H7 (cell line): ENCODE measurements at places on chromosomes 16 and 17. TPM values are rescaled to one million over a fixed set of nuclear protein-coding genes. Genes with fewer than 3 reads are reported as not detected.
A peak's percentile ranks its signal among the peaks of the same experiment; 100 is the strongest.

DNA sequence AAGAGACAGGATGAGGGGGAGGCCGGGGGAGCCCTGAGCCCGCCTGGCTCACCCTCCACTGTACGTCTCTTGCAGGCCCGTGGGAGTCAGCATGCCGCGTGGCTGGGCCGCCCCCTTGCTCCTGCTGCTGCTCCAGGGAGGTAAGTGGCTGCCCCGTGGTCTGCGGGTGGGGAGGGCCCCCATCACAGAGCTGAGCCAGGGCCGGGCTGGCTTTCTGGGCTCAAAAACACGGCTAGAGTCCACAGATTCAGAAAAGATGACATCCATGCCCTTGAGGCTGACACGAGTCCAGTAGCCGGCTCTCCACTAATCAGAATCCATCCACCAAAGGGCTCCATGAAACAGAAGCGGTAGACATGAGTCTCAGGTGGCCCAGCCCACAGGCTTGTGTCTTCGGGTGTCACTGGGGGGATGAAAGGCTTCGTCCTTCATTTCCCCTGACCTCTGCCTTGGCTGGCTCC, 28.0 kb downstream of the IL21R start:
- no peak for DNase-seq

DNA sequence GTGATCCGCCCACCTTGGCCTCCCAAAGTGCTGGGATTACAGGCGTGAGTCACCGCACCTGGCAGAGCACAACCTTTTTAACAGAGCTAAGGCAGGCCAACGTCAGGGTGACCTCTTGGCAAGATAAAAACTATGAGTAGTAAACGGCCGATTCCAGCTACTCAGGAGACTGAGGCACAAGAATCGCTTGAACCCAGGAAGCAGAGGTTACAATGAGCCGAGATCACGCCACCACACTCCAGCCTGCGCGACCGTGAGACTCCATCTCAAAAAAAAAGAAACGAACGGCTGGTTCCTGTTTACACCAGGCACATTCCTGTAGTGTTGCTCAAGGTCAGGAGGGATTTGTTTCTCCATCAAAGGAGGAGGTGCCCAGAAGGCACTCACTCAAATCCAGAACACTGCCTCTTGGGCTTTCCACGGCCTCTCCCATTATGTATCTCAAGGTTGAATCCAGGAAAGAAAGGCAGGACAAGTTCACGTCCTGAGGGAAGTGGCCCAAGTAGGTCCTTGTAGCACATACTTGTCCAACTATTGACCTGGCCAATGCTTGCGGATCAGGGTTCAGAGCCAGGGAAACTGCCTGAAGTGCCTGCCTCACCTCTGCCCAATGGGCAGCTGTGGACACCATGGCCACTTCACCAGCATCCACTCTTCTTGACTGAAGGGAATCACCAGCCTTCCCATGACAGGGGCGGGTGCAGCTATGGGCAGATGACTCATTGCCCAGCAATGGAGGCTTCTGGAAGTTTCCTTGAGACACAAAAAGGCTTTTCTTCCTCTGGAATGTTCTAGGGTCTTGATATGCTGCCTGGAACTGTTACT, 13.5 kb downstream of the KNOP1 start:
- no peak for DNase-seq

DNA sequence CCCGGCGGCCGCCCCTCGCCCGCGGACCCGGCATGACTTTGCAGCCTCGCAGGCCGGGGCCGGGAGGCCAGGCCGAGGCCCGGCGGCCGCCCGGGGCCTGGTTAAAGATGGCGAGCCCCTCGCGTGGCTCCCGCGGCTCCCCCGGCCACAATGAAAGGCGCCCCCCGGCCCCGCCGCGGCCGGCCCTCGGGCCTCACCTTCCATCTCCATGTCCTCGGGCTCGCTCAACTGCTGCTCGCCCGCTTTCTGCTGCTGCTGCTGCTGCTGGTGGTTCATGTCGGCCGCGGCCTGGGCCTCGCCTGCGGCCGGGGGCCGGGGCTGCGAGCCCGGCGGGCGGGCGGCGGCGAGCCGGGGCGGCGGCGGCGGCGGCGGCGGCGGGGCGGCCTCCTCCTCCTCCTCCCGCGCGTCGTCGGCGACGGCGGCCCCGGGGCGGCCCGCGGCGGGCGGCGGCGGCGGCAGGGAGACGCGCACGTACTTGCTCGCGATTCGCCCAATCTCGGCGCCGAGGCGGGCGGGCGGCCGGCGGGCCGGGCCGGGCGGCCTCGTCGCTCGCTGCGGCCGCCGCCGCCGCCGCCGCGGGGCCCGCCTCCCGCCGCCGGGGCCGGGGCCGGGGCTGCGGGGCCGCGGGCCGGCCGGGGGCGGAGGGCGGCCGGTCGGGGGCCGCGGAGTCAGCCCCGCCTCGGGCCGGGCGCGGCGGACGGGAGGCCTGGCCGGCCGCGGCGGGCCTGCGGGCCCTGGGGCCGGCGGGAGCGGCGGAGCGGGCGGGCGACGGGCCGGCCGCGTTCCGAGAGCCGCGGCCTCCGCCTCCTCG, 491 bp downstream of the USP7 start:
- peak; percentile 71 for DNase-seq

- DNase-seq = no peak
Observed at GRCh38 chr16:68936736-68937631, 93.7 kb downstream of the TANGO6 start.

DNA sequence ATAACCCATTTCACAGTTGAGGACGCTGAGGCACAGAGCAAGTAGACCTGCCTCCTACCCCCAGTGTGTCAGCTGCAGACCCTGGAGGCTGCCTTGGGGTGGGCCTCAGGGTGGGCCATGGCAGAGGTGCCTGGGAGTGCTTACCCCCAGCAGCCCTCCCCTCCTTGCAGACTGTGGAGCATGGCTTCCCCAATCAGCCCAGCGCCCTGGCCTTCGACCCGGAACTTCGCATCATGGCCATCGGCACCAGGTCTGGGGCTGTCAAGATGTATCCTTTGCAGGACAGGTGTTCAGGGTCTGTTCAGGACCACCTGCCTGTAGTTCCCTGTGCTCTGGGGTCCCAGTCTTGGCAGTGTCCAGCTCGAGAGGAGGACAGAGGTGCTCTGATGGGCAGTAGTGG, 4.3 kb downstream of the LLGL1 start:
- DNase-seq = no peak

Gene TBC1D28
- 0.18 TPM in 1 of 2 replicates, not detected in the other for total RNA-seq

DNA sequence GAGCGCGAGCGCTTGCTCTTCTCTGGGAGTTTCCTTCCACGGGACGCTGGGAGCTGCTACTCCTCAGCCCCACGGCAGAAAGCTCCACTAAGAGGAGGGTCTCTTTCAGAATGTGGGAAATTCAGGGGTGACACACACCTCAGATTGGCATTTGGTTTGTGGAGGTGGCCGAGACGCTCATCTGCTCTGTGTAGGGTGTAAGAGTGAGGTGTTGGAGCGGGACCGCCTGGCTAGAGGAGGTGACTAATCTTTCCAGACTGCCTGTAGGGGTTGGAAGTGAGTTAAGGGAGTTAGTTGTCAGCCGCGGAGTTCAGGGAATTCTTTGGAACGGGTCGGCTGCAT, 735 bp downstream of the PSMD11 start:
- peak; percentile 51 for DNase-seq

- no peak for DNase-seq
Observed at GRCh38 chr16:3482659-3483241, 12.5 kb downstream of the C16orf90 start.

Gene DBF4B
- total RNA-seq = 21.0 and 30.4 TPM in 2 replicates

DNA sequence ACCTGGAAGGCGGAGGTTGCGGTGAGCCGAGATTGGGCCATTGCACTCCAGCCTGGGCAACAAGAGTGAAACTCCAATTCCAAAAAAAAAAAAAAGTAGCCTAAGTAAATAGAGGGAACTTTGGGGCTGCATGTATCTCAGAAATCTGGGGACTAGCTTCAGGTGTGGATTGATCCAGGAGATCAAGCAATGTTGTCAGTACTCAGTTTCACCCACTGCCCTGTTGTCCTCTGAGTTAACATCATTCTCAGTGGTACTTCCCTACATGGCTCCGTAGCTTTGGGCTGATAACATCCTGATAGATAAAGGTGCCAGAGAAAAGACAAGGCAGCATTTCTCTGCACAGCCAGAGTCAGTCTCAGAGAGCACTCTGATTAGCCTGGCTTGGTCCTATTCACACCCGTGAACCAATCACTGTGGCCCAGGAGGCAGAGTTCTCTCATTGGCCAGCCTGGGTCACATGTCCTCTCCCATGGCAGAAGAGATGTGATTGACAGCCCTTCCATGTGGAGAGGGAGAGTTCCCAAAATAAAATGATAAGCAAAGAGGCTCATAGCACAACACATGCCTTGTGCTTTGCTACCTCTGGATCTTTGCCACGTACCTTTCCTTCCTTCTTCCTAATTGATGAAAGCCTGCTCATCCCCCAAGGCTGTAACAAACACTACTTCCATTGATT, 99.6 kb downstream of the ABCC1 start:
- DNase-seq = peak; percentile 33

GRCh38 chr17:8151120-8151640, 1.0 kb downstream of the PER1 start:
- peak; percentile 93 for DNase-seq

DNA sequence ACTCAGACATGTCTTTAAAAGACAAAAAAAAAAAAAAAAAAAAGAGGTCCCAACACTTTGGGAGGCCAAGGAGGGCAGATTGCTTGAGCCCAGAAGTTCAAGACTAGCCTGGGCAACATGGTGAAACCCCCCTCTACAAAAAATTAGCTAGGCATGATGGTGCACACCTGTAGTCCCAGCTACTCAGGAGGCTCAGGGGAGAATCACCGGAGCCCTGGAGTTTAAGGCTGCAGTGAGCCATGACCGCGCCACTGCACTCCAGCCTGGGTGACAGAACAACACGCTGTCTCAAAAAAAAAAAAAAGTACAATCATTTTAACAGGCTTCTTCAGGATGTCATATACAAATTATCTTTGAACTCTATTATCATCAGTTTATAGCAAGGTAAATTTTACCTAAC, 22.0 kb downstream of the C16orf87 start:
- DNase-seq = no peak

DNA sequence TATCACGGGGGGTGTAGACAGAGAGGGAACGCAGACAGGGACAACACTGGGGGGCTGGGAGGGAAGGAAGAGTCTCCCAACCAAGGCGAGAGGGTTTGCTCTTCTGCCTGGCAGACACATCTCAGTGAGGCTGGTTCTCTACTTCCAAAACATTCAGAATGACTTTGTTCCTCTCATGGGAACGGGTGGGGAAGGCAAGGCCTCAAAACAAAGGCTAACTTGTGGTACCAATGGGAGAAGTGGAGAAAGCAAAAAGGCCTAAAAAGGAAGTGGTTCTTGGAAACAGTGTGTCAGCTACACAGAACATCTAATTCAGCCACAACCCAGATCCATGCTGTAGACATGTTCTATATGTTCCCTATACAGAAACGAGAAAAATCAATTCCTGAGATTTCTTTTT, 7.5 kb downstream of the FLOT2 start:
- no peak for DNase-seq

Gene SEPTIN12
- total RNA-seq = not detected in 2 replicates

GRCh38 chr16:22843856-22844255, 29.9 kb downstream of the HS3ST2 start:
- DNase-seq = no peak

GRCh38 chr16:24396350-24397271, 140.5 kb downstream of the CACNG3 start:
- no peak for DNase-seq

Gene QPRT
- total RNA-seq = 165 and 173 TPM in 2 replicates

DNA sequence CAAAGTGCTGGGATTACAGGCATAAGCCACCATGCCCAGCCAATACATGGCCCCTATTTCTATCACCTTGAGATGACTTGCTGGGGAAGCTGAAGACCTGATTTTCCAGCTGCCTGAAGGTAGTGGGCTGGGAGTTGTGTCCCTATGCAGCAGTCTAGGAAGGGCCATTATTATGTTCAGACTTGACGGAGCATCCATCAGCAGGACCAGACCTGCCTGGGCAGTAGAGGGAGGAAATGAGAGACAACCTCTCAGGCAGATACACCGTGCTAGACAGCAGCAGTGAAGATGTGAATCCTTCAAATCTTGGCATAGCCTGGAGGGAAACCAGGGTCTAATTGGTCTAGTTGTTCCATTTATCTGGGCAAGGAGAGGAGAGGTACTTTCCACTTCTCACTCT, 35.6 kb upstream of the PHOSPHO1 start:
- no peak for DNase-seq

DNA sequence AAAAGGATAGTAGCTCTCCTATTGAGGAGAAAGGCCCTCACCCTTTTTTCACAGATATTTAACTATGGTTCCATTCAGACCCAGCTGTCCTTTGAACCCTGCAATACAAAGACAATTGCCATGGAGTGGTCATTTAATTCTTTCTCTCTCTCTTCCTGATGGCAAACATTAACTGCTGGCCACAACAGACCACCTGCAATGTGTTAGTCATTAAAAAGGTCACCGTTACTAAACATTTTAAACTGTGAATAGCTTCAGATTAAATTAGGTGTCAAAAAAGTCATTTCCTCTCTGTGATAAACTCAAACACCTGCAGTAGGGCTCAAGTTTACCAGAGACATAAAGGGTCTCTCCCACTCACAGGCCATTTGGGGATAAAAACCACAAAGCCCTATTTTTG, 697.2 kb downstream of the TOX3 start:
- DNase-seq = no peak

DNA sequence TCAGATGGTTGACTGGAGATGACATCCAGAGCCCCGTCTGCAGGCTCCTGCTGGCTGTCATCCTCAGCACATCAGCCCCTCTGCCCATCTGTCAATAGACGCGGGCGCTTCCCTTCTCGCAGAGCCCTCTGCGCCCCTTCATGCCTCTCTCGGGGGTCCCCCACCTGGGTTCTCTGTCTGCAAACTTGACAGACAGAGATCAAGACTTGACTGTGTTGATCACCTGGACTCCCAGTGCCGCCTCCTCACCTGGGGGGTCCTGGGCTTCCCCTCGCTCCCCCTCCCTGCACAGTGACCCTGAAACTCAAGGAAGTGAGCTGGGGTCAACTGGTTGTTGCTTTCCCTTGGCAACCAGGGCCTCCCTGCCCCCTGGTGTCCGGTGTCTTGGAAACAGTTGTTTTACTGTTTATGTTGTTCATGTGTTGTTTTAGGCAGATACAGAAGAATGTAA, 31.9 kb downstream of the RNF213 start:
- peak; percentile 75 for DNase-seq

GRCh38 chr16:53053967-53054669, 673 bp upstream of the CHD9 start:
- peak; percentile 32 for DNase-seq

DNA sequence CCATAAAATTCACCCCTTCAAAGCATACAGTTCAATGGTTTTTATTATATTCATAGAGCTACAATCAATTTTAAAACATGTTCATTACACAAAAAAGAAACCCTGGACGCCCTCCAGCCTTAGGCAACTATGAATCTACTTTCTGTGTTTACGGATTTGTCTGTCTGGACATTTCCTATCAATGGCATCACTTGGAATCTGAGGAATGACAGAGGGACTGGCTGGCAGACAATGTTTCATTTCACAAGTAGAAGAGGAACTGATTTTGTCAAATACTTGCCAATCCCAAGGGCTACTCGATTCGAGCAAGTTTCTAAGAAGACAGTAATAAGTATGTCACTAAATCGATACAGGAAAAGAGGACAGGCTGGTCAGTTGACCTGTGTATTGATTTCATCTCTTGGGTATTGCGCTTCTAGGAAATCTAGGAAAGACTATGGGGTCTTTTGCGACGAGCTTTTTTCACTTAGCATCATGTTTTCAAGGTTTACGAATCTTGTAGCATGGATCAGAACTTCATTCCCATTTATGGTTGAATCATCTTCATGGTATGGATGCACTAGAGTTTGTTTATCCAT, 56.6 kb downstream of the RGS9 start:
- no peak for DNase-seq

- DNase-seq = no peak
Observed at GRCh38 chr17:8685381-8685780, 54.9 kb upstream of the MYH10 start.

Gene MATCAP1
- 16.2 and 18.9 TPM in 2 replicates for total RNA-seq

Gene SOCS1
- total RNA-seq = 16.3 and 16.4 TPM in 2 replicates

Gene CCT6B
- total RNA-seq = 0.48 and 2.3 TPM in 2 replicates

- no peak for DNase-seq
Observed at GRCh38 chr17:69639096-69639495, 224.6 kb downstream of the MAP2K6 start.
